Stimulated activated CD4-positive, alpha-beta T cell treated with anti-CD3 and anti-CD28 coated beads, Interleukin-4, amount 100 ng/mL, for 4 hours (primary cell): ENCODE measurements at places on chromosomes 16 and 17.

DNA sequence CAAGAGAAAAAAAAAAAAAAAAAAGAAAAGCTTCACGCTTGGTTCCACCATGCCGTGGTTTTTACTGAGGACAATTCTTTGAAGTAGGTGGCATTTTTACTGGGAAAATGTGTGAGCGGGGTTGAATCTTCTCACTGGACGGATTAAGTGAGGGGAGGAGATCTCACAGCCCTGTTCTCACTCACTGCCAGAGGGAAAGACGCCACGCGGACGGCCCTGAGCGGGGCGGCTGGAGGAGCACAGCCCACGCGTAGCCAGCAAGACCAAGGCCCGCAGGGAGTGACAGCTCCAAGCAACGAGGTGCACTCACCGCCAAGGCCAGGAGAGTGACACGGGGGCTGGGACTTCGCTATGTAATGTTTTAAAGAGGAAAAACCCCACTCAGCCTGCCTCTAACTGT is 43.1 kb downstream of the MRM3 start:
- DNase-seq: no peak

DNA sequence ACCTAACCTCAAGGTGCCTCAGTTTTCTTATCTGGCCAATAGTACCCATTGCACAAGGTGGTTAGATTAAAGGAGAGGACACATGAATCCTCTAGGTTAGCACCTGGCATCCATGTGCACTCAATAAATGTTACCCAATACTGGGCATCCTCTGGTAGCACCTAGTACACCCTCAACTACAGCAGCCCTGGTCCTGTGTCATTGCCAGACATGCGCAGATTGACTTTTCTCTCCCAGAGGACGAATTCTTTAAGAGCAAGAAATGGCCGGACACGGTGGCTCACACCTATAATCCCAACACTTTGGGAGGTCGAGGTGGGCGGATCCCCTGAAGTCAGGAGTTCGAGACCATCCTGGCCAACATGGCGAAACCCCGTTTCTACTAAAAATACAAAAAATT is 7.3 kb downstream of the DUSP3 start:
- DNase-seq: no peak

- no peak for DNase-seq
These were observed 3.0 kb upstream of the DNASE1L2 start for GRCh38 chr16:2233046-2233775.

DNA sequence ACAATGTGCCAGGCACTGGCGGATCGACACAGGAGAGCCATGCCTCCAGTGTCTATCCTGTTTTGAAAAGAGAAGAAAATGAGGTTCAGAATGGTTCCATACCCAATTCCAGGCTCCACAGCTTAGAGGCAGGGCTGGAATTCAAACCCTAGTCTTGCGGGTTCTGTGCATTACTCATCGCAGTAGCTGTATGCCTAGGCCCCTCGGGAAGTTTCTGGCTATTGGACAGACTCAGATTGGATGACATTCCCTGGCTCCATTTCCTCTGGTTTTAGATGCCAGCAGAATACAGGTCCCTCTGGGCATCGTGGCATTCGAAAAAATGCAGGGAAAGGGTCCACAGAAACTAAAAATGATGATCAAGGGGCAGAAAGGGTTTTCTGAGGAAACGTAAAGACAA is 184.7 kb downstream of the COPRS start:
- no peak for DNase-seq

DNA sequence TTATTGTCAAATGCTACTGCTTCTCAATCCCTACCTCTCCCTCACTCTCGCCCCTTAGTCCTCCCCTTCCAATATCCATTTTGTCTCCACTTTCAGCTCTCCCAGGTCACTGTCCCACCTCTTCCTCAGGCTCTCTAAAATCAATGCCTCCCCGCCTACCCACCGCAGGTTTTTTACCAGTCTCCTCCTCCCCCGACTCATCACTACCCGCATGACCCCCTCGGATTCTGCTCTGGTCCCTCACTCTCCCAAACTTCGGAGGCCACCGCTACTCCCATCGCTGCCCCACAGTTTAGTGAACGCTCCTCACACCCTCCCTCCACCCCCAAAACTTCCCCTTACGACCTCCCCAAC is 513 bp downstream of the CRLF3 start:
- DNase-seq: peak; percentile 19

- DNase-seq: peak; percentile 61
These were observed at the start of gene MT1F for GRCh38 chr16:56657555-56658326. Gene MT1F (plus strand): TSS chr16:56657959. CDS start chr16:56658059, 100 bp downstream.

DNA sequence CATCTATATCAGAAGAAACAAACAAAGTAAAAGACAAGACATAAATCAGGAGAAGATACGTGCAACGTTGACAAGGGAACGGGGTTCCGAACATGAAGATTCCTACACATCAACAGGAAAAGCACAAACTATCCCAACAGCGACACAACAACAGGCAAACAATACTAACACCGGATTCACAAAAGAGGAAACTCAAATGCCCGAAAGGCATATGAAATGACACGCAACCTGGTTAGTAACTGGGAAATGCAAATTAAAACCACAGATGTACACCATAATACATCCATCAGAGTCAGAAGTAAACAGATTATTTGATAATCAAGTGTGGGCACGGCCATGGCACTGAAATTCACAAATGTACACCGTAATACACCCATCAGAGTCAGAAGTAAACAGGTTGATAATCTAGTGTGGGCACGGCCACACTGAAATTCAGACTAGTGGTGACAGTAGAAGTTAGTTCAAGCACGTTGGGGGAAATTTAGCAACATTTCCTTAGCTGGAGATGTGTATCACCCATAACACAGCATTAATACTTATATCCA is 171.9 kb upstream of the RPH3AL start:
- DNase-seq: no peak
